Right atrium auricular region (tissue), 2 donors: ENCODE measurements at places on chromosomes 11 and 22. TPM values are rescaled to one million over a fixed set of nuclear protein-coding genes. Genes with fewer than 3 reads are reported as not detected.

- no peaks in the 10 kb centered on the region for H3K36me3 ChIP-seq
- no peaks in the 10 kb centered on the region for H3K4me1 ChIP-seq
- no peak for DNase-seq
- no peaks in the 10 kb centered on the region for H3K27me3 ChIP-seq
Measured at GRCh38 chr11:1039481-1040427, 3.2 kb upstream of the MUC6 start.

GRCh38 chr11:111155021-111155420 lies 90.5 kb upstream of the POU2AF2 start:
- no peaks in the 10 kb centered on the region for H3K4me1 ChIP-seq
- no peak overlapping the region for H3K27ac ChIP-seq
- no peaks in the 10 kb centered on the region for H3K27me3 ChIP-seq
- DNase-seq = no peak
- H3K4me3 ChIP-seq = no peak overlapping the region
- H3K36me3 ChIP-seq = no peaks in the 10 kb centered on the region

DNA sequence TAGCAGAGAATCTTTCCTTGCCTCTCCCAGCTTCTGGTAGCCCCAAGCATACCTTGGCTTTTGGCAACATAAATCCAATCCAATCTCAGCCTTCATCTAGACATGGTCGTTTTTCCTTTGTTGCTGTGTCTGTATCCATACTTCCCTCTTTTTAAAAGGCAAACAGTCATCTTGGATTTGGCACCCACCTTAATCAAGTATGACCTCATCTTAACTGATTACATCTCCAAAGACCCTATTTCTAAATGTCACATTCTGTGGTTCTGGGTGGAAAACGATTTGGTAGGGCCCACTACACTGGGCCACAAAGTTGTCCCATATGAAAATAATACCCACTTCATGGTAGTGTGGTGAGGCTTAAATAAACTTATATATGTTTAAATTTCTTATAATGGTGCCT lies 852 bp downstream of the BUD13 start:
- no peaks in the 10 kb centered on the region for H3K27me3 ChIP-seq
- DNase-seq = no peak
- H3K27ac ChIP-seq = peak overlapping the region; percentile 90
- H3K4me1 ChIP-seq = peaks cover 27% of the 10 kb centered on the region

- H3K27me3 ChIP-seq = no peaks in the 10 kb centered on the region
- DNase-seq = no peak
- H3K36me3 ChIP-seq = no peaks in the 10 kb centered on the region
Measured at GRCh38 chr22:49531368-49531791, 296.3 kb downstream of the BRD1 start.

DNA sequence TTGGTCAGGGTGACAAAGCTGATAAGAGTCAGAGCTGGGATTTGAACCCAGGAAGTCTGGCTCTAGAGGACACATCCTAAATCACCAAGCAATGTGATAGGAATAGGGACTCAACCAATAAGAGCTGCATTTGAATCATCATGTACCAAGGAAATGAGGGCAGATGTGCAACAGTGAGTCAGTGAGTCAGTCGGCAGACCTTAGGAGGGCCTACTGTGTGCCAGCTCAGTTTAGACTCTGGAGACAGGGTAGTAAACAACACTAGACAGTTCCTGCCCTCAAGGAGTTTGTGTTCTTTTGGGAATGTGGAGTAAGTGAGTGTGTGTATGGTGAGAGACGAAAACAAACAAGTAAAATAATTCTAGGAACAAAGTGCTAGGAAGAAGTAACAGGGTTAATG lies 11.2 kb downstream of the IL10RA start:
- peaks cover 7% of the 10 kb centered on the region for H3K4me1 ChIP-seq
- DNase-seq = no peak
- H3K27me3 ChIP-seq = no peaks in the 10 kb centered on the region
- no peak overlapping the region for H3K4me3 ChIP-seq

DNA sequence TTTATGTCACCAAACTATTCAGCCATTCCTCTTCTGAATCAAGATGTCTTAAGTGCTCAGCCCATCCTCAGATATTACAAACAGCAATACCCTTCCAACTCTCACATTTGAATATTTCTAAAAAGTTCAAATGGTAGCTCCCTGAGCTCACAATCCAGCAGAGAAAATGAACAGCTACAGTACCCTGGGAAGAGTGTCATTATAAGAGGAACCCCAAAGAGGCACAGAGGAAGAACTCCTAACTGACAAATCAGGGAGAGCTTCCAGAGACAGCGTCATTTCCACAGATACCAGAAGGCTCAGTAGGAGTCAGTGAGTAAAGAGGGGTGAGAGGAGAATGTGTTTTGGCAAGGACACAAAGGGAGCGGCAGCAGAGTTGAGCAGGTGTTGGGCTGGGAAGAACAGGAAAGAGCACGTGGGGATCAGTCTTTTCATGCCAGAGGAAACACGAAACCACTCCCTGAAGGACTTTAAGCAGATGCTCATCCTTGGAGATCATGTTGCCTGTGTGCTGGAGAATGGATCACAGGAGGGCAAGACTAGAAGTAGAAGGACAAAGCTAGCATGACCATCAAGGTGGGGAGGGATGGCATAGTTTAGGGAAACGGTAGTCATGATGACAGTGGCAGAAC lies 4.3 kb downstream of the CLTCL1 start:
- H3K36me3 ChIP-seq = no peaks in the 10 kb centered on the region
- H3K27ac ChIP-seq = peak overlapping the region; percentile 75
- no peaks in the 10 kb centered on the region for H3K27me3 ChIP-seq
- H3K4me1 ChIP-seq = peaks cover 61% of the 10 kb centered on the region
- no peak for DNase-seq

Gene SNX19
- 85.1 TPM for total RNA-seq

Gene SLCO2B1
- total RNA-seq = 24.6 TPM

DNA sequence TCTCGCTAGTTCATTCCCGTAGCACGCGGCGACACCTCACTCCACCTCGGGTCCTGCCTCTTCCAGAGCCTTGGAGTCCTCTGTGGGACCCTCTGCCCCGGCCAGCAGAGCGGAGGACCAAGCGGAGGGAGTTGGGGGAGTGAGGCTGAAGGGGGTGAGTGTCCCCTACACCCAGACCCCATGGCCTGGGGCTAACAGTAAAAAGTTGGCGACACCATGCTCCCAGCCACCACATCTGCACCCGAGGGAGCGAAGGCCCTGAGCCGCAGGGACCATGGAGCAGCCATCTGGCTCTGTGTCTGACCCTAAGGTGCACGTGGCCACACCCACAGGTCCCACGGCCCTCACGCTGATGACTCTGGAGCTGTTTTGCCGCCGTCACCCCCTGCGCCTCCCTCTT lies 293.8 kb downstream of the BRD1 start:
- DNase-seq = no peak
- no peaks in the 10 kb centered on the region for H3K4me1 ChIP-seq
- H3K27ac ChIP-seq = no peak overlapping the region
- H3K4me3 ChIP-seq = no peak overlapping the region
- no peaks in the 10 kb centered on the region for H3K27me3 ChIP-seq
- H3K36me3 ChIP-seq = no peaks in the 10 kb centered on the region

DNA sequence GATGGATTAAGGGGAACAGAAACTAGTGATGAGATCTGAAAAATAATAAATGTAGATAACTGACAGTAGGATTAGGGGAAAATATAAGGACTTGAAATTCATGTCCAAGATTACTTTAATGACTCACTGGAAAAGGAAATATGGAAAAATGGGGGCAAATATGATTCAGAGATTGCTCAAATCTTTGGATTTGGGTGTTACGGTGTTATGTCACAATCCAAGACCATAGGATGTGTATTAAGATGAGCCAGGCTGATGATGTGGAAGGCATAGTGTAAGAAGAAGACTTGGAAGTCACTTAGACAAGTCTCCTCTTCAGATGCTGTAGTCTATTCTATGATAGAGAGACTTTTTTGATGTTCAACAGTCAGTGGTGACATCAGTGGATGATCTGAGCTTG lies 323.7 kb downstream of the LUZP2 start:
- no peak for DNase-seq
- no peaks in the 10 kb centered on the region for H3K36me3 ChIP-seq
- no peaks in the 10 kb centered on the region for H3K27me3 ChIP-seq
- H3K4me1 ChIP-seq = no peaks in the 10 kb centered on the region
- no peak overlapping the region for H3K4me3 ChIP-seq

DNA sequence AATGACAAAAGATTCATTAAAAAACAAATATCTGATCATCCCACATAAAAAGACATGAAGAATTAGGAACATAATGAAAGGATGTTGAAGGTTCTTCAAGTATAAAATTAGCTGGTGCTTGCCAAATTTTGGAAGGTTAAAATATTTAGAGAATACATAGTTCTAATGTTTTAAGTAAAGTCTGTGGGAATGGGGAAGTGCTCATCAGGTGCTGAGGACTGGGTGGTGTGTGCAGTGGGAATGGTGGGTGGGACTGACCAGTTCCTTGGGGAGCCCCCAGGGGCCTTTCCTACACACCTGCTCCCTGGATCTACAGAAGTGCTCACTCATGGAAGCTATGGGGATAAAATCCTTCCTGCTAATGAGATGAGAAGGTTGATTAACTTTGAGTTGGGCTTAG lies 11.8 kb downstream of the LDLRAD3 start:
- no peaks in the 10 kb centered on the region for H3K27me3 ChIP-seq
- H3K4me3 ChIP-seq = no peak overlapping the region
- no peak overlapping the region for H3K27ac ChIP-seq
- H3K36me3 ChIP-seq = no peaks in the 10 kb centered on the region

Gene SLC22A12
- not detected for total RNA-seq

Gene TSSK2
- total RNA-seq = not detected

DNA sequence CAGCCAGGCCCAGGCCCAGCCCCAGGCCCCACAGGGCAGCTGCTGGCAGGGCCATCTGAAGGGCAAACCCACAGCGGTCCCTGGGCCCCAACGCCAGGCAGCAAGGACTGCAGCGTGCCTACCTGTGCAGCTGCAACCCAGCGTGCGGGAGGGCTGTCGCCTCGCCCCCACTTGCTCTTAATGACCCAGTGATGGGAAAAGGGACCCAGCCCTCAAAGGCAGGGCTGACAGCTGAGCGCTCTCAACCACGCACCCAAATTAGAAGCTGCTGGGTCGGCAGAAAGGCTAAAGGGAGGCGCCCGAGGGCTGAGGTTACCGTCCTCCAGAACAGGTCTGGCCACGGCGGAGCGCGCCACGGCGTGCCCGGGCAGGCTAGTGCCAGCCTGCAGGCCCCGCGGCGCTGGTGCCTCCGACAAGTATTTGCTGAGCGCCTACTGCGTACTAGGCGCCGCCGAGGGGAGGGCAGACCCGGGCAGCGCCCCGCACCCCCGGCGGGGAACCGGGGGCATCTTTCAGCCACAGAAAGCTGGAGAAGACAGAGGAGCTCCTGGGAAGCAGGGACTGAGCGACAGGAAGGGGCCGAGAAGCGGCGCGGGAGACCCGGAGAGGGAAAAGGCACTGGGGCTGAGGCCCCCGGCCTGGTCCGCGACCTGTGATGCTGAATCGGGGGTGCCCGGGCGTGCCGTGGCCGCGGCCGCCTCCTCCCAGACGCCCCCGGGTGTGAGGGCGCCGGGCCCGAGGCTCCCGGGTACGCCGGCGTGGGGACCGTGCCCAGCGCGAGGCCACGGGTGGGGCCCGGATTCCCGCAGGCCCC lies 773 bp downstream of the HRAS start:
- H3K36me3 ChIP-seq = peaks cover 25% of the 10 kb centered on the region
- H3K27ac ChIP-seq = peak overlapping the region; percentile 73
- no peaks in the 10 kb centered on the region for H3K4me1 ChIP-seq
- no peaks in the 10 kb centered on the region for H3K27me3 ChIP-seq
- DNase-seq = no peak

GRCh38 chr11:216081-216974 lies 8.8 kb downstream of the RIC8A start:
- H3K27me3 ChIP-seq = no peaks in the 10 kb centered on the region
- H3K27ac ChIP-seq = no peak overlapping the region
- H3K4me3 ChIP-seq = no peak overlapping the region

DNA sequence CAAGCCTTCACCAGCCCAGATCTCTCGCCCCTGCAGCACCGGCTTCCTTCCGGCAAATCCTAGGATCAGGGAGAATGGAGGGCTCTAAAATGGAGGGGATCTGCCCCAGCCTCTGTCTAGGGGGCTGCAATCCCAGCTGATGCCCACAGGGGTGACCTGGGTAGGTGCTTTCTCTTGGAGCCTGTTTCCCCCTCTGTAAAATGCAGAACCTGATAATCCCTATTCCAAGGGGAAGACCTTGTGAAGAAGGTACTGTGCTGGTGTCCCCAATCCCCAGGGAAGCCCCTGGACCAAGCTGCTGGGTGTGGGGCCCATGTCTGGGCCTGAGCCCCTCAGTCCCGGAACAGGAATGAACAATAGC lies 2.8 kb downstream of the EMID1 start:
- no peak overlapping the region for H3K4me3 ChIP-seq
- DNase-seq = no peak
- no peaks in the 10 kb centered on the region for H3K27me3 ChIP-seq
- no peak overlapping the region for H3K27ac ChIP-seq
- H3K4me1 ChIP-seq = no peaks in the 10 kb centered on the region

DNA sequence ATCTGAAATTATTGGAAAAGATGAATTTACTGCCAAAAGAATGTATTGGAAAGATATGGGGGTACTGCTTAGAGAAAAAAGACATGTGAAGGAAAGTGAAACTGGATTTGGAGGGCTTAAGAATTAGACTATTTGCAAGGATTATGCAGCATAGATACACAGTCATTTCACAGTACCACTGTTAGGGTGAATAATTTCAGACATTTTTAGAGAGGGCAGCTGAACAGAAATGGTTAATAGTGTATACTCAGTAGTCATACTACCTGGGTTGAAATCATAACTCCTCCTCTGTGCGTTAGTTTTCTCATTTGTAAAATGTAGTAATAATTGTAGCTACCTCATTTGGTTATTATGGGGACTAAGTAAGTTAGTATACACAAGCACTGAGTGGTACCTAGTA lies 33.0 kb downstream of the GAS2 start:
- H3K36me3 ChIP-seq = no peaks in the 10 kb centered on the region
- no peak overlapping the region for H3K27ac ChIP-seq
- H3K4me3 ChIP-seq = no peak overlapping the region
- no peak for DNase-seq

GRCh38 chr11:6646576-6646917 lies 9.1 kb downstream of the DCHS1 start:
- no peak overlapping the region for H3K4me3 ChIP-seq
- DNase-seq = peak; percentile 60
- H3K4me1 ChIP-seq = no peaks in the 10 kb centered on the region
